Naive B cell (primary cell): ENCODE measurements at places on chromosomes 16 and 17. TPM values are rescaled to one million over a fixed set of nuclear protein-coding genes. Genes with fewer than 3 reads are reported as not detected.

DNA sequence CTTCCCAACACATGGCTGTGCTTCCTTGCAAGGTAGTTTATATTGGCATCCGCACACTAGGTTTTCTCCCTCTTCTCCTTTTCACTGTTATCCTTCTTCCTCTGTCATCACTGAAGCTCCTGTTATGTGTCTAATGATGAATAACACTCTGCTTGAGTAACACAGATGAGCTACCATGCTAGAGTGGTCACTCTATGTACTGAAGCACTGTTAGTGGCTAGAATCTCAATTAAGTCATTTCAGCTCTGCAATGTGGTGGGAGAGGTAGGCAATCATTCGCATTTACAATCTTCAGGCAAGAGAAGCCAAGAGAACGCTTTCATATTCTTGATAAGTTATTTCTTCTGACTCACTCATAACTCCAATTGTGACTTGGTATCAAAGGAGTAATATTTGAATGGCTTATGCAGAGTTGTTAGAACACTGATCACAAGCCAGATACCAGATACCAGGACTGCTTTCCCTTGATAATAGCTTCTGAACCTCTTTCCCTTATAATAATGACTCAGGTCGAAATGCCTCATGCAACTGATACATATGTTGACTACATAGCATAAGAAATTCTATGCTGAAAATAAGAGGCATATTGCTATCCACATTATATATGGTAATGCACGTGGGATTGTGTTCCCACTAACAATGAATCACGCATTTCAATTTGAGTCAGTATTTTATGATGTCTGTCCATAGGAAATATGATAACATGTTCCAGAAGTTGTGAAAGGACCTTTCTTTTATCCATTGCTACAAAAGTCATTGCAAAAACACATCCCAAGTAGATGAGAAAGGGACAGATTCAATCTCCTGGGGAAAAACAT lies 158.0 kb upstream of the HS3ST3A1 start:
- DNase-seq = no peak

DNA sequence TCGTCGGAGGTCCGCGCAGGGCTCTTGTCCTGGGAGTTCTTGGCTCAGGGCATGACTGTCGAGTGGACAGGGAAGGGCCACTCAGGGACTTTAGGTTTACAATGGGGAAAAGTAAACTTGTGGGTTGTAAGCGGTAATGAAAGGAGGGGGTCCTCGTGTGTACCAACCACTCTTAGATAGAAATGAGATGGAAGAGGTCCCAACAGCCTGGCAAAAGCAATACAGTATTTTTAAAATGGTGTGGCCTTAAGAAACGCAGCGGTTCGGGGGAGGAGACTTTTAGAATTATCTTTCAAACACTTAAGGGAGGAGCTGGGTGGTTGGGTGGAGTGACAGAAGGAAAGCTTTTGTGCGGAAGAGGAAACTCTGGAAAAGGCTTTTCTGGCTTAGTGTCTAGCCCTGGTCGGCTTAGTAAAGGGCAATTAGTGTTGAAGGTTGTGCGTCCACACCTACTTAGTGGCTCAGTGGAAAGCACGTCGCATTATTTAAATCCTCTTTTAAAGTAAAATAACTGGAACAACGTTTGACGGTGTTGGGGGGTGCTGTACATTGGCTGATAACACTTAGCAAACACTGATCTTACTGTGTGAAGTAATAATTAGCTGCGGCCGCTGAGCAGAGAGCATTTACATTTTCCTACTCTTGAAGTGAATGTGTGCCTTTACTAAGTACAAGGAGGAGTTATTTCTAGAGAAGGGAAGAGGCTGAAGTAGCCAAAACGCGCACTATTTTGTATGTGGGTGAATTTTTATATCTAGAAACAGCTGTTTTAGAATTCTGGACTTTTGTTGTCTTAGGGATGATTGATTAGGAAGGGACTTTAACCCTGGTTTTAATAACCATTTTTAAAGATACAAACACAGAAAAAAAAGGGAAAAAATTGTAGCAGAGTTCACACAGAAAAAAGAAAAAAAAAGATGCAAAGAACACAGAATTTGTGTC lies 1.0 kb downstream of the WSB1 start:
- DNase-seq = peak; percentile 36

GRCh38 chr17:7208027-7208571 lies 11.5 kb downstream of the DLG4 start:
- no peak for DNase-seq

Gene SLC5A11
- polyA plus RNA-seq = not detected

Gene HS3ST2
- not detected for polyA plus RNA-seq

DNA sequence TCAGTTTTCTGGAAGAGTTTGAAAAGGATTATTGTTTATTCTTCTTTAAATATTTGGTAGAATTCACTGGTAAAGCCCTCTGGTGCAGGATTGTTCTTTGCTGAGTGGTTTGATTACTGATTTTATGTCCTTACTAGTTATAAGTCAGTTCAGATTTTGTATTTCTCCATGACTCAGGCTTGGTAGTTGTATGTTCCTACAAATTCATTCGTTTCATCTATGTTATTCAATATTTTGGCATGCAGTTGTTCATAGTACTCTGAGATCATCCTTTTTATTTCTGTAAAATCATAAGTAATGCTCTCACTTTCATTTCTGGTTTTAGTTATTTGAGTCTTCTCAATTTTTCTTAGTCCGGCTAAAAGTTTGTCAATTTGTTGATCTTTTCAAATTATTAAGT lies 58.1 kb upstream of the CRYM start:
- no peak for DNase-seq

Gene ZNF205
- not detected for polyA plus RNA-seq

GRCh38 chr17:62823111-62823893 lies 15.2 kb upstream of the MARCHF10 start:
- DNase-seq = no peak

DNA sequence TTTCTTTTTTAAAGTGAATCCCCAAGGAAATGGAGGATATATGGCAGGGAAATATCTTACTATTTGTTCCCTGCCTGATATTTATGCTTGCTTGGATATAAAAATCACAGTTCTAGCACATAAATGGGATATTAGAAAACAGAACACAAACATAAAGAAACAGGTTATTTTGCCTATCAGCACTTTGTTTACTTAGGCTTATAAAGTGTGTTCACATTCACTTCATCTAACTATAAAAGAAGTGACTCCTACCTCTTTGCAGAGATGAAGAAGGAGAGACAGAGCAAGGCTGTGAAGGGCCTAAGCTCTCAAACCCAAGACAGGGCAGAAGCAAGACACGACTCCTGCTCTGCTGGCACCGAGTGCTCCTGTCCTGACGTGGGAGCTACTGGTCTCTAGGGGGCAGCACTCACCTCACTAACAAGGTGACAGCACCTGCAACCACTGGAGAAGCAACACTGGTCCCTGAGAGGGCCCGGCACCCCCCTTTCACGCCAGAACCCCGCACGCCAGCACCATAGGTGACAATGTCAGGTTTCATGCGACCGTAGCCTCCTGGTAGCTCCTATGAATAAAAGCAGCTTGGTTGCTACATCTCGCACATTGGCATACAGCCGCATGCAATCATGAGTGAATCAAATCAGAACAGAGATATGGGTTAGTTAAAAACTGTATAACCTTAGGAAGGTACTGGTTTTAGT lies 32.0 kb downstream of the MBTPS1 start:
- DNase-seq = peak; percentile 48

DNA sequence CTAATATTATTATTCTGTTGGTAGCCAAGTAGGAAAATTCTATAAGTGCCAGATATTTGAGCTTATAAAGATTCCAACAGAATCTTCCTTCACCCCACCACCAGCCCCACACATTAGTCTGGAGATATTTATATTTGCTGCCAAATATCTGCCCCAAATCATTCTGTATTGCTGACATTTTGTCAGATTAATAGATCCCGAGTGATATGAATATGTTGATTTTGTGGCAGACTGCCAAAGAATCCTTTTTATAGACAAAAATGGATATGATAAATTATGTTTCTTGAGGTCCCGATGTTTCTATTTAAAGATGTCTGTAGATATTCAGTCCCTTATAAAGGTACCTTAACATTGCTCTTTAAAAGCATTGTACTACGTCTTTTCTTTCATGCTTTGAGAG lies 162.2 kb upstream of the KCNJ16 start:
- DNase-seq = no peak

Gene MPV17L
- not detected for polyA plus RNA-seq

Gene PYY
- polyA plus RNA-seq = not detected

DNA sequence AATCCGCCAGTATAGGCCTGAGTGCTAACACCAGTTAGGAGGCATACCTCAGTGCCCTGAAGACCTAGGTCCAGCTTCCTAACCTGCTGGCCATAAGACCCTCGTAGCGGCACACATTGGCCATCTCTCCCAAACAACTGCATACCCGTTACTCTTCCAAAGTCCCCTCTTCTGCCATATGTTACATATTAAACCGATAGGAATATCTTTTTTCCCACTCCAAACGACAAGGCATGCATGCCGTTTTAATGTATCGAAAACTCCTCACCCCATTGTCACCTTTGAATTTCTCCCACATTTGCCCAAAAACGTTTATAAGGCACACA lies 721 bp upstream of the AXIN2 start:
- DNase-seq = no peak

Gene CHST6
- polyA plus RNA-seq = not detected

DNA sequence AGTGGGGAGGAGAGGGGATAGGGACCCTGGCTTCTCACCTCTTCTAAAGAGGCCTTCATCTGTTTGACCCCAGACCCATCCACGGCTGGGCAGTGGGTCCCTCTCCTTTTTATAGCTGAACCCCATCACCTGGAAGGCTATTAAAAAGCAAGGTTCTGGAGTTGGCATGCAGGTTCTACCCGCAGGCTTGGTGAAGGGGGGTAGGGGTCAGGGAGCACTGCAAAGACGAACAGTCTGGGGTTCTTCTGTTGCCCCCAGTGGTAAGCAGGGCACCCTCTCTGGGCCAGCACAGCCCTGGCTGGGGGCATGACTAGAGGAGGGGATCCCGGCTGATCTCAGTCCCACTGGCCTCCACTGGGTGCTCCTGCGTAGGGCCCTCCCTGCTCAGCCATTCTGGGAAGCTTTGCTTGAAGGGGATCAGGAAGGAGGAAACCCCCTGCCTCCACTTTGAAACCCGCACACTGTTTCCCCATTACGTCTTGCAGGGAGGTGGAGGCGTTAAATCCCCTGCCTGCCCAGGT lies 13.6 kb downstream of the CMIP start:
- DNase-seq = no peak
